ENCODE measurements at places on chromosomes 4 and X. TPM values are rescaled to one million over a fixed set of nuclear protein-coding genes. Genes with fewer than 3 reads are reported as not detected.

DNA sequence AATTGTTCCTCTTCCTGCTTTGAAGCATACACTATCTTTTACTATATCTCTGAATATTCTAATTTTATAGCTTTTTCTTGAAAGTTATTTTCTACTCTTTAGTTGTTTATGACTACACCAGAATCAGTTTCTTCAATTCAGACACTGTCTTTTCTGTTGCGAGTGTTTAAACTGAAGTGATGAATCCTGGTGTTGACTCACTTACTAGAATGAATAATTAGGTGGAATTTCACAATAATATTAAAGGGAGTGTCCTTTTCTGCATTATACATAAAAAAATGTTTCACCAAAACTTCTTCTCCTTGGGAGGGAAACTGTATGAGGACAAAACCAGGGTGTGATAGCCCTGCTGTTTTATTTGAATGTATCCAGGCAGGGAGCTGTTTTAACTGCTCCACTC, 1383.1 kb downstream of the C4orf33 start:
- no peak for DNase-seq

GRCh38 chr4:14151101-14151500, 523.6 kb upstream of the BOD1L1 start:
- no peak for DNase-seq

- DNase-seq: no peak
Measured at GRCh38 chr4:98544818-98545414, 113.5 kb downstream of the TSPAN5 start.

GRCh38 chr4:80732010-80732409, 298.5 kb upstream of the BMP3 start:
- DNase-seq: no peak

GRCh38 chr4:169615467-169616106, 3.2 kb upstream of the NEK1 start:
- DNase-seq: no peak

Gene SPP1
- total RNA-seq: 12.8 TPM

DNA sequence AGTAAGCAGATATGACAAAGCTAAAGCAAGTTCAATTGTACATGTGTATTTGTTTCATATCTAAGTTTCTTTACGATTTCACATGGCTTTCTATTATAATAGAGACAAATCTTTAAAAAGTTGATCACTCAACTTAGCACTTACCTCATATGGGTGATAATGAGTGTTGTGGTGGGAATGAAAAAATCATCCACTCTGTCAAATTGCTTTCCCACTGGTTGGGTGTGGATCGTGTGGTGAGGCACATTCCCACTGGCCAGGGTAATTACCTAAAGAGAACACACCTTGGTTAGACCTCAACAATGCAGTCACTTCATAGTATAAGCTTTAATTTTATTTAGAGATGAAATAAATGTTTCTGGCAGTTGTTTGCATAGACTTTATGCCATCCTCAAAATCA, 708.9 kb downstream of the FSTL5 start:
- no peak for DNase-seq

DNA sequence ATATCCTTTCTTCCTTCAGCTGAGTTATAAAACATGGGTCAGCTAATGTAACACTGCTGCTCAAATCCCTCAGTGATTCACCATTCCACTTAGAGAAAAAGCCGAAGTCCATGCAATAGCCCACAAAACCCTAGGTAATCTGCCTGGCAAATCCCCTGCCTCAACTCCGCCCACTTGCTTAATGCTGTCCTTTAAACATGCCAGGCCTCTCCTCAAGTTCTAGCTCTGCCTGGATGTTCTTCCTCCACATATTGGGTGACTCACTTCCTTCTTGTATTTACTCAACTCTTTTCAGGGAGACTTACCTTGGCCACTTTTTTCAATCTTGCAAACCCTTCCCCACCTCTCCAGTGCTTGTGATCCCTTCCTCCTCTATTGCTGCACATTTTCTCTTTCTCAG, 89.8 kb downstream of the EMCN start:
- DNase-seq: no peak

DNA sequence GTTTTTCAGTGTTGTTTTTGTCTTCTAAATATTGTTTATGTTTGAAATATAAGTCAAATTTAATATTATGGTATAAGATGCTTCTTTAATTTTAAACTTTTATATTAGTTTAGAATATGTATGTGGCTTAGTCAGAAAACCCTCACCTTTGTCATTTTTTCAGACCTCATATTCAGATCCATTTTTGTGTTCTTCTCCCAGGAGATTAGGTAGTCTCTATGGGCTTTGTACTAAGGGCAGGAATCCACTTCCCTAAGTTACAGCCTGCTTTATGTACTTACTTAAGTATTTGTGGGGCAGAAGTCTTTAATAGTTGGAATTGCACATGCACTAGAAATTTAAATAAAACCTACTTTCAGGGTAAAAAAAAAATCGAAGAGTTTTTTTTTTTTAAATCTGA, 63.5 kb upstream of the TENM3 start:
- no peak for DNase-seq

DNA sequence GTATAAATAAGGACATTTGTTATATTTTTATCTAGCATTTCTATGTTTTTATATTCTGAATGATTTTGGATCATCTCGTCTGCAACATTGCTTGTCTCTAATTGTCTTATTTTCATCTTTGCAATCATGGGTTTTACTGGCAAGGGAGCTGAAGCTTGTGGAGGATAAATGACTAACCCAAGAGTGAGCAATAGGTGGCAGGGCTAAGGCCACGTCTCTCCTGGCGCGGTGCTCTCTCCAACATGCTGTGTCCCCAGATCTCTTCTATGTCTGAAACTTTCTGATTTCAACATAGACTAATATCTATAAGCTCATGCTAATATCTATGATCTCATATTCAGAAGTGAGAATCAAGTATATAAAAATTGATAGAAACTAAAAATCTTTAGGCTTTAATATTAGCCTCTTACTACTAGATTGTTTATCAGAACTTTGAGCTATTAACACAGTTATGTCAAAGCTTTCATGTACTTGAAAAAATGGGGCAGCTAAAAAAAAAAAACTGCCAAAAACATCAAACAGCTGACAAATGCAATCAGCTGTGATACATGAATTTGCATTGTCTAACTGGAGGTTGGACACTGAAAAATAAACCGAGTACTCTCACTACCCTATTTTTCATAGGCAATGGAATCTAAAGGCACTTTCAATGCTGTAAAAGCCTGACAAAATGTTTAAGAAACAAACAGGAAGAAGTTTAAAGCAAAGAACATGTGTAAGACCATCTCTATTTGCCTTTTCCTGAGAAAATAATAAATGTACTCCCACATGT, 169.2 kb downstream of the TMA16 start:
- no peak for DNase-seq

Gene SCD5
- total RNA-seq: 9.2 TPM

GRCh38 chr4:2091990-2092668, 33.0 kb downstream of the NAT8L start:
- peak; percentile 39 for DNase-seq

GRCh38 chr4:95850161-95850560, 10.3 kb downstream of the PDHA2 start:
- no peak for DNase-seq

Gene NPNT
- 1.3 TPM for total RNA-seq

Gene DMD
- 19.6 TPM for total RNA-seq

DNA sequence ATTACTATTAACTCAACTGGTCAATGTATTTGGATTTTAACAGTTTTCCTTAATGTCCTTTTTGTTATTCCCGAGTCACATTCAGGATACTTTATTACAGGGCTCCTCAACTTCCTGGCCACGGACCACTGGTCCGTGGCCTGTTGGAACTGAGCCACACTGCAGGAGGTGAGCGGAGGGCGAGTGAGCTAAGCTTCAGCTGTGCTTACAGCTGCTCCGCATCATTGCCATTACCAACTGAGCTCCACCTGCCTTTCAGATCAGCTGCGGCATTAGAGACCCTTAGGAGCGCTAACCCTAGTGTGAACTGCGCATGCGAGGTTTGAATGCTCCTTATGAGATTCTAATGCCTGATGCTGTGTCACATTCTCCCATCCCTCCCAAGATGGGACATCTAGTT, 591.7 kb downstream of the CCSER1 start:
- no peak for DNase-seq

DNA sequence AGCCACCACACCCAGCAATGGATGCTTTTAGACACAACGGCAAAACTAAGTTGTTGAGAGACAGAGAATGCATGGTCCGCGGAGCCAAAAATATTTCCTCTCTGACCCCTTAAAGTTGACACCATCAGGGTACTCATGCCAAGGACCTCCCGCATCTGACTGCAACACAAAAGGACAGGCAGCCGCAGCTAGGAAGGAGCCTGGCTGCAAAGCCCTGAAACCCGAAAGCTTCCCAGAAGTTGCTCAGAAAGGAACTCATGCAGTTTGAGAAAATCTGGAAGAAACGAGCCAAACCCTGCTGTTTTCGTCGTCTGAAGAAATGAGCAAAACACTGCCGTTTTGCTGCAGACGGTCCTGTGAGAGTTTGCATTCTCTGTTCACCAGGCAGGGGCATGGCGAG, 16.5 kb downstream of the DHRSX start:
- DNase-seq: no peak

- DNase-seq: no peak
Measured at GRCh38 chr4:6963139-6963611, 53.5 kb downstream of the TBC1D14 start.

Gene NLRP2B
- total RNA-seq: not detected

Data from endodermal cell (in vitro differentiated cells).